ENCODE measurements at places on chromosomes 6 and 20.

DNA sequence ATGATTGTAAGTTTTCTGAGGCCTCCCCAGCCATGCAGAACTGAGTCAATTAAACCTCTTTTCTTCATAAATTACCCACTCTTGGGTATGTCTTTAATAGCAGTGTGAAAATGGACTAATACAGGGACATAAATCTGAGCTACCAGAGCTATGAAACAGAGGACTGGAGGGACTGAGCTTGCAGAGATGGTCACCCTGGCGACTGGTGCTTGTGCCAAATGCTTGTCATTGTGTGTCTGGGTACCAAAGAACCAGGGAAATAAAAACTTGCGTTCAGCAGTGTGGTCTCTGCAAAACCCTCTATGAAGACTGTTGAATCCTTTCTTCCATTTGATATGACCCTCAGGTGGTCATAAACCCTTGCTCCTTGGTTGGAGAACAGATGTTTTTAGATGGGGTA, 105.1 kb upstream of the PRL start:
- ATAC-seq: no peak

GRCh38 chr6:6885521-6886170, 222.1 kb upstream of the RREB1 start:
- peak; percentile 21 for ATAC-seq

GRCh38 chr20:51244466-51244865, 221.6 kb upstream of the KCNG1 start:
- ATAC-seq: no peak

- no peak for ATAC-seq
These were observed 41.6 kb upstream of the ARMC2 start for GRCh38 chr6:108806665-108807064.

DNA sequence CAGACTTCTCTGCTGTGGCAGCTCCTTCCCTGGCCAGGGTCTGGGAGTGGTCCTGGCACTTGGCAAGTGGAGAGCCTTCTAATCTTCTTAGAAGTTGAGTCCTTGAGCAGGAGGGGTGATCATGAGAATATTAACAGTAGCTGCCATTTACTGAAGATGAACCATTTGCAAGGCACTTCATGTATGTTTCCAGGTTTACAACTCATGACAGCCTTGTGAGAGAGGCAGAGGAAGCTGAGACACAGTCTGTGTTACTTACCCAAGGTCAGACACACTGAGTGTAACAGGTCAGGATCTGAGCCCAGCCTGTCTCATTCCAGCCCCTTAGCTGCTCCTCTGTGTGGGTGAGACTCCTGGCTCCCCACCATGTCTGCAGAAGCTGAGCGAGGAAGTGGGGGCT, 45.5 kb upstream of the SRF start:
- ATAC-seq: no peak

DNA sequence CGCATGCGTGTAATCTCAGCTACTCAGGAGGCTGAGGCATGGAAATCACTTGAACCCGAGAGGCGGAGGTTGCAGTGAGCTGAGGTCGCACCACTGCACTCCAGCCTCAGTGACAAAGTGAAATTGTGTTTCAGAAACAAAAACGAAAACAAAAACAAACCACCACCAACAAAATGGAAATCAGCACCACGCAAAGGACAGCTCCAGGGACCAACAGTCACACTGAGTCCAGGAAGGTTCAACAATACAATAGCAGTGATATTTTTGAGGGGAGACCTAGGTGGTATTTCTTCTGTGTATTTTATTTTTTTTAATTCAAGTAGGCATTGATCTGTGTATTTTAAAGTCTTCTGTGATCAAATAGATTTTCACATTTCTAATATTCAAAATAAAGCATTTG, 9.8 kb downstream of the HLA-F start:
- ATAC-seq: no peak

DNA sequence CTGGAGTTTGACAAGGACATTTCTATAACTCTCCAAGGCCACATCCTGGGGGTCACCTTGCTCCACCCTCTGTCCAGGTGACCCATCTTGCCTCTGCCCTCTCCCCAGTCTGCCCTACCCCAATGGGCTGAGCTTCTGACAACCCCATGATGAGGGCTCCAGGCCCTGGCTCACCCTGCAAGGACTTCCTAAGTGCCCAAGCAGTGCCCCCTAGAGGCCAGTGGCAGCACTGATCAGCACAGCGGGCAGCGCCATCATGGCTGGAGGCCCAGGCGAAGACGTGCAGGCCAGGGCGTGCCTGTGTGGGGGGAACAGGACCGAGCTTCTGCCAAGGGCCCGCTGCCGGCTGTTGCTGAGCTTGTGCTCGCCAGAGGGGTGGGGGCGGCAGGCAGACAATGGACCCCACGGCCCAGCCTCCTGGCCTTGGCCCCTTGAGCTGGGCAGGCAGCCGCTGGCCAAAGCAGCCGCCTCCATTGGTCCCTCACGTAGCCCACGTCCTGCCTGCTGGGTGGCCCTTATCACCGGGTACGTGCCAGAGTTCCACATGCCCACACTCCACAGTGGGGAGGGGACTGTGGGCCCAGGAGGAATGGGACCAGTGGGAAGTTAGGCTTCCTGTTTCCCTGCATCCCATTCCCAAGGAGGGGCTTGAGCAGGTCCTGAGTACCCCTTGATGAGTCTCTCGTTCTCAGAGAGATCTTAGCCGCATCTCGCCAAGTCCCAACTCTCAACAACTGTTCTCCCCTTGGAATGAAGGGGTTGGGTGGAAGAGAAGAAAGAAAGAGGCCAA, 64.3 kb downstream of the MRPL14 start:
- ATAC-seq: peak; percentile 58

GRCh38 chr20:50634191-50634590, 57.2 kb downstream of the RIPOR3 start:
- no peak for ATAC-seq

DNA sequence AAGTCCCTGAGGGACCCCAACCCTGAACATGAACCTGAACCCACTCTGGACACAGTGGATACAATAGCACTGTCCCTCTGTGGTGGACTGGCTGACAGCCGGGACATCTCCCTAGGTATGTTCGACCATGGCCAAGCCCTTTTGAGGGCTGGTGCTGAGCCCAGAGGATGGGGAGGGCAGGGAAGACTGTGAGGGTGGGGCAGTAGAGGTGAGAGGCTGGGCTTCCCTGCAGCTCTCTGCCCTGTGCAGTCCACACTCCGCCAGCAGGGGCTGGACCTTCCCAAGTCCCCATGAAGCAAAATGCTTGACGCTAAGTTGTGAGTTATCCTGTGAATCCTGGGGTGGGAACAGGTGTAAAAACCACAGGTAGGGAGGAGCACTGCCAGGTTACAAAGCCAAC, 11.5 kb downstream of the LPIN3 start:
- ATAC-seq: no peak

- no peak for ATAC-seq
These were observed 203.4 kb upstream of the STXBP5 start for GRCh38 chr6:147000545-147001488.

DNA sequence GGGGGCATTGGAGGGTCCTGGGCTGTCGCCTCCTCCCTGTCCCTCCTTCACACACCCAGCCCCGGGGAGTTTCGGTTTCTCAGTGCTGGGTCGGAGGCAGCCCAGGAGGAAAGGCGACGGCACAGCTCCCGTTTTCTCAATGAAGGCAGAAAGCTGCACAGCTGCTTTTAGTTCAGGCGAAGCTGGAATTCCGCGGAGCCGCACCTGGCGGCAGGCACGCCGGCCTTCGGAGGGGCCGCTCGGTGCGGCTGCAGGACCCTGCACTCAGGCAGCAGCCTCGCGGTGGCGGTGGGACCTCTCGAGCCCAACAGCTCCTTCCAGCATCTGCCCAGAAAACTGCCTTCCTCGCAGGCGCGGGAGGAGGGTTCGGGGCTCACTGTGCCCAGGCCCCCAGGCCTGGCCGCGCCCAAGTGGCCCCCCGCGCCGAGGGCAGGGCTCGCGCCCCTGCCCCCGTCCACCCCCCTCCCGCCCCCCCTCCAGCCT, 4.6 kb downstream of the FOXQ1 start:
- no peak for ATAC-seq

DNA sequence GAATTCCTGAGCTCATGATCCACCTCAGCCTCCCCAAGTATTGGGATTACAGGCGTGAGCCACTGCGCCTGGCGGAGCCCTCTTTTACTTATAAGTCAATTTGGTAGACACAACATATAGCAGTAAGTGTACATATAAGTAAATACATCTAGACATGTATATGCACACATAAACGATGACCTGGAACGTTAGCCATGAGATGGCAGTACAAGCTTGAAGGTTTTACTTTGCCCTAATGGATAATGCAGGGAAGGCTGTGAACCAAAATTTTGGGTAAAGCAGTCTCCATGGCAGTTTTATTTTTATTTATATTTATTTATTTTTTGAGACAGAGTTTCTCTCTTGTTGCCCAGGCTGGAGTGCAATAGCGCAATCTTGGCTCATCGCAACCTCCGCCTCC, 2.4 kb upstream of the GNMT start:
- no peak for ATAC-seq

- ATAC-seq: no peak
These were observed 143.4 kb upstream of the EEF1E1 start for GRCh38 chr6:8245726-8246125.

GRCh38 chr20:4633780-4634179, 87.9 kb upstream of the PRND start:
- no peak for ATAC-seq

DNA sequence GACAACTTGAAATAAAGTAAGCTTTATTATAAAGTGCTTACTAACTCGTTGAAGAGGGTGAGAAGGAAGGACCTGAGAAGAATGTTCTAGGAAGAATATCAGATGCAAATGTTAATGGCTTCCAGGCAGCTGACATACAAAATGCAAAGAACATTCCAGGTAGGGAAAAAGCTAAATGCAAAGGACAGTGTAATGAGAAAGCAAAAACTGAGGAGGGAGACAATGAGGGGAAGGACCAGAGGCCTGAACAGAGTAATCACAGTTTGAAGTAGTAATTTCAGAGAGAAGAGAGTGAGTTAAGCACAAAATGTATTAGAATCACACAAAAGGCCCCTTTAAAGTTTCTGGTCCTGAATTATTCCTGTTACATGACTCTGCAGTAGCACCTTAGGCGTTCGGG, 81.3 kb downstream of the HMGCLL1 start:
- no peak for ATAC-seq

GRCh38 chr6:139743664-139744437, 369.4 kb upstream of the CITED2 start:
- ATAC-seq: peak; percentile 94

DNA sequence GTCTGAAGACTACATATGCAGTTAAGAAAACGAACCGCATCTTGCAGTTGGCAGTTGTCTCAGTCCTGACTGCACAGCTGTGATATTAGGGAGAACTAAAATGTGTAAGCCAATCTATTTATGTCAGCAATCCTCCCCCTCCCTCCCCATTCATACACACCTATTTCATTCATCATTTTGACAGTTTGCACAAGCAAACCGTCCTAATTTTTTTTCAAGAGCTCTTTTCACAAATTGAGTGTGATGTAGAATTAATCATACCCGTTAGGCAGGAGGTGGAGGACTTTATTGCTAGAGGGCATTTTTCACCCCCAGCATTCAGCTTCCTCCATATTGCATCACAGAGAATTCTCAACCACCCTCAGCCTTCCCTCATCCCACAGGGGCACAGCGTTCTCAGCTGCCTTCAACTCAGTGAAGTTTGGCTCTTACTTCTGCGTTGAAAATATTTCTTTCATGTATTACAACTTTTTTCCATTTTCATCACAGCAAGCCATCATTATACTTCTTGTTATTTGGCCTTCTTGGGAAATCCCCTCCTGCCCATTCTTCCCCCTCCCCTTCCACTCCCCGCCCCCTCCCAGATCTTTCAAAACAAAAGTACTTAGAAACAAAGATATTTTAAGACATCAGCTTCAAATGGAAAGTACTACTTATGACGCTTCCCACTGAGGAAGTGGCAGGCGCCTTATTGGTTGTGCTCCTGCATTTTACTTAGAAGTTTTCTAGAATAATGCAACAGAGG, 37.5 kb downstream of the NOX3 start:
- peak; percentile 13 for ATAC-seq

GRCh38 chr6:106102967-106103727, 17.0 kb downstream of the PRDM1 start:
- no peak for ATAC-seq

- ATAC-seq: no peak
These were observed 20.0 kb downstream of the FAM110A start for GRCh38 chr20:853406-853996.

DNA sequence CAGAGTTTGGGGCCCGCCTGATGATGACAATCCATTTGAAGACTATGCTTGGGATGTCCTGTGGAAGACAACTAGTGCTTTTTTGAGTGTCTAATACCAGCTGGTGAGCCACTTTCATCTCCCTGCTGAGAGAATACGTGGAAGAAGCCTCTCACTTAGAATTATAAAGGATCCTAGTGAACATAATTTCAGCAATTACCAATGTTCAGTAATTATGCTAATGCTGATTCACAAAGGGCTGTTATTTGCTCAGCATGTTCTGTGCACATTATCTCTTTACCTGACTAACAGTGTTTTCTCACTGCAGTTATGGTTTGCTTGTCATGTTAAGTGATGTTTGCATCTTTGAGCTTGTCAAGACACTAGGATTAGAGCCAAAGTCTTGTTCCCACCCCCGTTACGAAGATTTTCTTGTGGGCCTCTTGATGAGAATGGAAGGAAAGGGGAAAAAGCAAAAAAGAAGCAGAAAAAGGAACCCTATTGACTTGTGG, 282.1 kb upstream of the CHD6 start:
- ATAC-seq: no peak

GRCh38 chr6:56517155-56517745, 125.4 kb downstream of the DST start:
- no peak for ATAC-seq

DNA sequence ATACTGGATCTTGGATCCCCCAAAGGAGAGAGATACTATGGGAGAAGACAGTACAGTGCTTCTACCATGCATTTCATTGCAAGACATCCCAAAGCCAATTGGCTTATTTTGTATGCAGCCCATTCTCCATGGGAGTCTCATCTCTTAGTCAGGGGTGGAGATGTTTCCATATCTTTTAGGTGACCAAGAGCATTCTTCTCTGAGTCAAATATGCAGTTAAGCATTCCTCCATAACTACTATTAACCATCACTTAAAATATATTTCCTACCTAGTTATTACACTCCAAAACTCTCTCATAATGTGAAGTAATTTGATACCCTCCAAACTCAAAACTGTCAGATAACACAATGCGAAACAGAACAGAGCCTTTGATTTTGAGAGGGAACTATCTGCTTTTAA, 542.6 kb downstream of the HDGFL1 start:
- no peak for ATAC-seq

DNA sequence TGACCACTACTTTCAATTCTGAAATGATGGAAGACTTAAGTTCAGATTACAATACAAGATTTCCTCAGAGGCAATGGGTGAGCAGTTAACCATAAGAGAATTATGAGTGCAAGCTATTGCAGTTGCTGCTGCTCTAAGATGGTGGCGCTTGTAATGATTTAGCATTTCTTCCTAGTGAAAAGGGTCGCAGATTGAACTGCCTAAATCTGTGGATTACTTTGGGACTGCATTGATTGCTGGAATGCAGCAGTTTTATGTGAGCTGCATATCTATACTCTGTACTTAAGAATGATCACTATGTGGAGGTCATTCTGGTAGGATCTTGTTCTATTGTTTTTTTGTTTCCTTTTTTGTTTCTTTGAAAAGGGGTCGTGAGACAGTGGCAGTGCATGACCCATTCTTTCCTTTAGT, 5.3 kb downstream of the SCAF8 start:
- no peak for ATAC-seq

- no peak for ATAC-seq
These were observed 109.3 kb downstream of the WDR27 start for GRCh38 chr6:169592558-169592957.

GRCh38 chr6:113629975-113630737, 227.0 kb upstream of the MARCKS start:
- peak; percentile 32 for ATAC-seq

GRCh38 chr6:149031859-149032598, 285.2 kb downstream of the UST start:
- peak; percentile 51 for ATAC-seq

Data from esophagus mucosa (tissue), 1 donor.